Lung (tissue), 17 donors: ENCODE measurements at places on chromosomes 4 and X. TPM values are rescaled to one million over a fixed set of nuclear protein-coding genes. Genes with fewer than 3 reads are reported as not detected.

DNA sequence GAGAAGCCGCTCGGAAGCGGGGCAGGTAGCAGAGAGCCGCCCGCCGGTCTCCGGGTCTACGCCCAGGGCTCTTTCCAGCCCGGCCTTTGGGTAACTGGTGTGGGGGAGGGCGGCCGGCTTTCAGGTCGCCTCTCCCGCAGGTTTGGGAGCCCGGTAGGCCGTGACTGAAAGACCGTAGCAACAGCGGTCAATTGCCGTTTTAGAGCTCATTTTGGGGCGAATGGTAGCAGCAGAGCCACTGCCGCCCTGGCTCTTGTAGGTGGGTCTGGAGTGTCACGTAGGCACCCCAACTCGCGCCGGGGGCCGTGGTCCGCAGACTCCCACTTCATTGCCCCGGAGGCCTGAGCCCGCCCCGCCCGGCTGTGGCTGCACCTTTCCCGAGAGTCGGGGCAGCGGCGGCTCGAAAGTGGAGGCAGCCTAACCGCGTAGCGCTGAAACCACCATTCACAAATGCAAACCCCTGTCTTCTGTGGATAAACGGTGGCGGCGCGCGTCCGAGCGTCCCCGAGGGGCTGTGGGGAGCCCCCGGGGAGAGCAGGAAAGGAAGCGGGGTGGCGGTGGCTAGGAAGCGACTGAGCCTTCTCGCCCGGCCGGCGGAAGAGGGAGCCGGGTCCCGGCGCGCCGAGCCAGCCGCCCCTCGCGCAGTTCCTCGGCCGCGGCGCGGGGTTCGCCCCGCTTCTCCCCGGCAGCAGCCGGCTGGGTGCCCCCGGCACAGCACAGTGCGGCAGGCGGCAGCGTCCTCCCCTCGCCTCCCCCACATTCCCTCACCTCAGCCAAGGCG is 2185.1 kb upstream of the TENM3 start:
- DNase-seq = peak; percentile 50
- H3K4me1 ChIP-seq = no peaks in the 10 kb centered on the region
- no peak overlapping the region for H3K27ac ChIP-seq
- peaks cover 5% of the 10 kb centered on the region for H3K27me3 ChIP-seq

GRCh38 chrX:15750611-15751154 is 12.6 kb downstream of the CA5B start:
- no peak overlapping the region for H3K4me3 ChIP-seq
- H3K4me1 ChIP-seq = peaks cover 5% of the 10 kb centered on the region
- H3K27ac ChIP-seq = no peak overlapping the region
- no peaks in the 10 kb centered on the region for H3K27me3 ChIP-seq
- H3K36me3 ChIP-seq = no peaks in the 10 kb centered on the region
- DNase-seq = no peak

GRCh38 chrX:367866-368265 is 18.8 kb downstream of the PPP2R3B start:
- no peak for DNase-seq
- no peaks in the 10 kb centered on the region for H3K27me3 ChIP-seq
- H3K4me3 ChIP-seq = no peak overlapping the region
- no peaks in the 10 kb centered on the region for H3K36me3 ChIP-seq

RAI2 gene
- total RNA-seq = 19.9 TPM
